B cell (primary cell): ENCODE measurements at places on chromosomes 7 and 10. TPM values are rescaled to one million over a fixed set of nuclear protein-coding genes. Genes with fewer than 3 reads are reported as not detected.

DNA sequence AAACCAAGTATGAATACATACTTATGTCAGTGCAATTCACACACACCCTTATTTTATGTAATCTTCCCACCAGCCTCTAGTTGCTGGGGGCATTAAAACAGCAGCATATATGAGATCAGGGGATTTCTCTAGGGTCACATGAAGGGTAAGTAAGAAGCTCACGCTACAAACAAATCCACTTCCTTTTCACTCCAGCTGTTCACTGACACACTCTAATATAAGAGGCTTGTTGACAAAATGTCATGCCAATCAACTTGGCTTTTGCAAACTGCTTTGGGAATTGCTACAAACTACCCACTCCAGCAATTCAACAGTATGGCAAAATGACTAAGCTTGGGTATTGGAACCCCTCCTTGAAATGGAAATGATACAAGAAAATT is 10.3 kb downstream of the FAM3C start:
- no peaks in the 10 kb centered on the region for H3K27me3 ChIP-seq
- DNase-seq, result peak; percentile 89
- H3K27ac ChIP-seq, result peak overlapping the region; percentile 99
- no peak overlapping the region for H3K4me3 ChIP-seq
- peaks cover 89% of the 10 kb centered on the region for H3K4me1 ChIP-seq

DNA sequence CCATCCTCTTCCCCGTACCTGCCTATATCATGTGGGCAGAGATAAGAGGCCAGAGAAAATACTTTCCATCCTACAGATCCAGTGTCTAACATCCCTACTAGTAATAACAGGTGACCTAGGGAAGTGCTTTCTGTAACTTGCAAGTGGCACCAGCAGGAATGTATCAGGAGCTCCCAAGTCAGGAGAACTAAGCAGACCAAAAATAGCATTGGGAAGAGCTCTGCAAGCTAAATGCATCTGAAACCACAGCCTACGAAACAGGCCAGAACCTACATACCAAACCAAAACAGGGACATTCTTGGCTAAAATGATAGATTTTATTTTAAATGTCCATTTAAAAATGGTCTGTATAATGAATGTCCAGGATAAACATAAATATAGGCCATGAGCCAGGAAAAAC is 680.8 kb downstream of the PHTF2 start:
- H3K4me3 ChIP-seq, result no peak overlapping the region
- no peaks in the 10 kb centered on the region for H3K36me3 ChIP-seq
- DNase-seq, result no peak
- H3K27ac ChIP-seq, result no peak overlapping the region
- H3K4me1 ChIP-seq, result no peaks in the 10 kb centered on the region

DNA sequence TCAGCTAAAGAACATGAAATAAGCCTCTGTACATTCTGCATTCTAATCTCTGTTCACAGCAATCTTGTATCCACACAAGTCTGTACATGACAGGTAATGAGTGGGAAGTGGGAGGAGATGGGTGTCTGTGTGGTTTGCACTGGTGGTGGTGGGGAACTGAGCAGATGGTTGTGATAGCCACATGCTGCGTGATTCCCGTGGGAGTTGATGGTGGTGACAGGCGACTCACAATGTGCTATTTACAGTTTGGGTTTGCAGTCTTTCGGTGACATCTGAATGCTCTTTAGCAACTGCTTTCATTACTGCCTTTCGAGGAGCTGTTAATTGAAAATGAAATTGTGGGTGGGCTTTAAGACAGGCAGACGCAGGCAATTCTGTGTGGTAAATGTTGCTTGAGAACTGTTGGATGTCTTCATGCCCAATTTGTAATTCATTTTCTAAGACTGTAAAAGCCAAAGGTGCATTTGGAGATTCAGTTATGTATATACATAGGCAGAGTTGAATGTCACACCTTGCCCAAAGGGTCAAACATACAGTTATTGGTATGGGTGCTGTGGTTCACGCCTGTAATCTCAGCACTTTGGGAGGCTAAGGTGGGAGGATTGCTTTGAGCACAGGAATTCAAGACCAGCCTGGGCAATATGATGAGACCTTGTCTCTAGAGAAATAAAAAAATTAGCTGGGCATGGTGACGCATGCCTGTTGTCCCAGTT is 308.2 kb downstream of the AUTS2 start:
- H3K4me3 ChIP-seq, result no peak overlapping the region
- H3K4me1 ChIP-seq, result peaks cover 32% of the 10 kb centered on the region
- peak overlapping the region; percentile 11 for H3K27ac ChIP-seq

DNA sequence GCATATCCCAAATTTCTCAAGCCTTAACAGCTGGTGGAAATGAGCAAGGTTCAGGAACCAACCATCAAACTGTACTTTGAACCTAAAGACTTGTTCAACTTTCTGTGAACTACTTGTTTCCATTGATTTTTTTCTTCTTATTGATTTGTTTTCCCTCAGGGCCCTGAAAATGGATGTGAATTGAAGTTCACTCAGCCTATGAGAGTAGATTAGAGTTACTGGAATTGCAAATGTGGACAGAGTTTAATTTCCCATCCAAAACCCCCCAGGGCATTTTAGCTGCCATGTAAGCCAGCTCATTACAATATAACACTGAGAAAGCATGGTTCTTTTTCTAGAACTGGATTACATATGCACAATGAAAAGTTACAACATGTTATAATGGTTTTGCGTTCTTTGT is 1105.7 kb downstream of the REEP3 start:
- H3K27ac ChIP-seq, result no peak overlapping the region
- H3K36me3 ChIP-seq, result no peaks in the 10 kb centered on the region
- no peaks in the 10 kb centered on the region for H3K27me3 ChIP-seq
- H3K4me1 ChIP-seq, result no peaks in the 10 kb centered on the region

GRCh38 chr7:38107486-38107893 is 70.6 kb upstream of the STARD3NL start:
- H3K36me3 ChIP-seq, result no peaks in the 10 kb centered on the region
- no peaks in the 10 kb centered on the region for H3K4me1 ChIP-seq
- no peak overlapping the region for H3K4me3 ChIP-seq
- peak; percentile 69 for DNase-seq

DNA sequence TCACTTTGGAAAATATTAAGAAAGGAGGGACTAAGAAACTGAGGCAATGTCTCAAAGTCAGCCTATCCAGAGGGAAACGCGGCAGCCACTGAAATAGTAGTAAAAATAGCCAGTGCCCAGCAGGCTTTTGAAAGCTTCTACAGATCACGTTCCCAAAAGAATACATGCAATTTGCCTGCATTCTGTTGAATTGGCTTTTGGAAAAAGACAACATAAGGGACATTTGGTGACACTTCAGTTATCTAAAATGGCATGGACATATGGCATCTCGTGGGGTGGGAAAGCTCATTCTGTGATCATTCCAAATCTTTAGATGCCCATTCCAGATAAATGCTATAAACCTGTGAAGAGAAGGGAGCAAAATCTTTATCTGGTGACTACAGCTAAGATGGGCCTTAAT is 82.8 kb upstream of the PDE1C start:
- no peak overlapping the region for H3K4me3 ChIP-seq
- H3K36me3 ChIP-seq, result no peaks in the 10 kb centered on the region
- H3K27me3 ChIP-seq, result no peaks in the 10 kb centered on the region

DNA sequence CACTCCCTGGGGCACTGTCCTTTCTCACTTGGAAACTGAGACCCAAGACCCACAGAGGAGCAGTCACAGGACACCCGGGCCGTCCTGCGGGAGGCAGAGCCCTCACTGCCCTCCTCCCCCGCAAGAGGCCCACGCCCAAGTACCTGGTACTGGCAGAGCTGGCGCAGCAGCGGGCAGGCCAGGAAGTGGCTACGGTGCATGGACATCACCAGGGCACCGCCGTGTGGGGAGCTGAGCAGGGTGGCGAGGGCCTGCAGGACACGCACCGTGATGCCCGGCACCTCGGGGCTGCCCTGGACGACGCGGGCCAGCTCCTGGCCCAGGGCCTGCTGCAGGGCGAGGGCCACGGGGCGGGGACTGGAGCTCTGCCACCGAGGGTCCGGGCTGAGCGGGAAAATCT is 20.0 kb upstream of the MICALL2 start:
- H3K4me1 ChIP-seq, result no peaks in the 10 kb centered on the region
- no peaks in the 10 kb centered on the region for H3K27me3 ChIP-seq
- no peaks in the 10 kb centered on the region for H3K36me3 ChIP-seq
- no peak for DNase-seq
- H3K4me3 ChIP-seq, result no peak overlapping the region
- H3K27ac ChIP-seq, result no peak overlapping the region

- H3K27me3 ChIP-seq, result no peaks in the 10 kb centered on the region
- no peak for DNase-seq
- H3K4me3 ChIP-seq, result no peak overlapping the region
- H3K4me1 ChIP-seq, result peaks cover under 1% of the 10 kb centered on the region
- H3K27ac ChIP-seq, result no peak overlapping the region
These were observed 17.2 kb downstream of the ZNF783 start for GRCh38 chr7:149279111-149279743.

- H3K4me1 ChIP-seq, result peaks cover 21% of the 10 kb centered on the region
- H3K27ac ChIP-seq, result no peak overlapping the region
- peak overlapping the region; percentile 16 for H3K4me3 ChIP-seq
- no peaks in the 10 kb centered on the region for H3K27me3 ChIP-seq
- no peaks in the 10 kb centered on the region for H3K36me3 ChIP-seq
These were observed 104.9 kb downstream of the CDK14 start for GRCh38 chr7:90701021-90701420.

DNA sequence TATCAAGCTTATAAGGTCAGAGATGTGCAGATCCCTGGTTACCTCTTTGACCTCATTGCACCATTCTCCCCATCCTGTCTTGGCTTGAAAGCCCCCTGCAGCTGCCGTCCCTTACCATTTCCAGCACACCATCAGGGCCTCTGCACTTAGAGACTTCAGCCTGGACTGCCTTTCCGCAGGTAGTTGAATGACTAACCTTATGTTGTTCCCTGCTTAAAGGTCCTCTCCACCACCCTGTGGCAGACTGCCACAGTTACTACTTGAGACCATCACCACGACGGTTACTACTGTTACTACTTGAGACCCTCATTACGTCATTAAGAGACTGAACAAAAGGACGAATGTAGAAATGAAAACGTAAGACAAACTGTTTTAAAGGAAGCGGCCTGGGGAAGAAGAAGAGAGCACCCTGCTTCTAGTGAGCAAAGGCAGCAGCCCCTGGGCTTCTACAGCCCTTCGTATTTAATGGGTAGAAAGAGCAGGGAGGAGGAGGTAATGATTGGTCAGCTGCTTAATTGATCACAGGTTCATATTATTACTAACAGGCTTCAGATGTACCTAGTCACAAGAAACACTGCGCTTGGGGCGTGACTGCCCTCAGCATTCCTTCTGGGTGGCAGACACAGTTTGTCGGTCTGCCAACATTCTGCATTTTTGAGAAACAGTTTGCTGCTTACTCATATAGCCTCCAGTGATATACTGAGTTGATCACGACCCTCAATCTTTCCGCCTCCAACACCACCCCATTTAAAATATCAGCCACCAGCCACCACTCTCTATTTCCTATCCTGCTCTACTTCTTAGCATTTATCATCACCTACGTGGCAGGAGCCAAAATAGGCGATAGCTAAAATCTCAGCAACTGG is 74.1 kb upstream of the PARD3 start:
- no peak for DNase-seq
- no peak overlapping the region for H3K27ac ChIP-seq
- no peaks in the 10 kb centered on the region for H3K27me3 ChIP-seq
- no peak overlapping the region for H3K4me3 ChIP-seq
- H3K4me1 ChIP-seq, result no peaks in the 10 kb centered on the region

- no peak for DNase-seq
- peak overlapping the region; percentile 20 for H3K4me3 ChIP-seq
- H3K27me3 ChIP-seq, result no peaks in the 10 kb centered on the region
- no peaks in the 10 kb centered on the region for H3K4me1 ChIP-seq
- H3K36me3 ChIP-seq, result no peaks in the 10 kb centered on the region
- H3K27ac ChIP-seq, result no peak overlapping the region
These were observed 177.9 kb upstream of the PLXDC2 start for GRCh38 chr10:19638182-19638895.

GRCh38 chr10:47252093-47252780 is 47.8 kb upstream of the GDF10 start:
- H3K27me3 ChIP-seq, result no peaks in the 10 kb centered on the region
- H3K4me3 ChIP-seq, result no peak overlapping the region
- no peaks in the 10 kb centered on the region for H3K36me3 ChIP-seq

DNA sequence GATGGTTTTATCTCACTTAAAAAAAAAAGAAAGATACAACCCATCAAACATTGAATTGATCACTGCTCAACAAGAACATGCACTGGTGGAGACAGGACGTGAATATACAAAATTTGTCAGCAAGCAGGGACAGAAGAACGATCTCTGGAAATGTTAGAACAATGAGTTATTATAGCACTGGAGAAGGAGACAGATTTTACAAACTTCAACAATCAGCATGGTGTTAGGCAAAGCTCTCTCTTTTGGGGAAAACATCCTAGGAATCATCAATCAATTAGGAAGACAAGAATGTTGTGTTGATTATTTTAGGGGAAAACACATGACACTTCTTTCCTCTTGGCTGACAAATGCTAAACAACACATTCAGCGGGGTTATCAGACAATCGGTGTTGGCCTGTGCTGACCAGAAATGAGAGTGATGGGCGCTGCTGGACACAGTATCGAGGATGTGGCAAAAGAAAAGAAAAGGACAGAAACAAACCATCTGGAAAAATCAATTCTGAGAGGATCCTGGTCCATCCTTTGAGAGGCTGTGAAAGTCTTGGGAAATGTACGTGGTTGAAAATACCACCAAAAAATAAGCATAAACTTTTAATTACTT is 103.9 kb downstream of the RAPGEF5 start:
- H3K4me3 ChIP-seq, result no peak overlapping the region
- H3K4me1 ChIP-seq, result no peaks in the 10 kb centered on the region
- no peaks in the 10 kb centered on the region for H3K36me3 ChIP-seq
- no peak for DNase-seq
- no peak overlapping the region for H3K27ac ChIP-seq
- H3K27me3 ChIP-seq, result no peaks in the 10 kb centered on the region

- H3K4me3 ChIP-seq, result no peak overlapping the region
- H3K27ac ChIP-seq, result no peak overlapping the region
- no peaks in the 10 kb centered on the region for H3K27me3 ChIP-seq
- H3K4me1 ChIP-seq, result no peaks in the 10 kb centered on the region
- DNase-seq, result no peak
These were observed 77.2 kb downstream of the DNAH11 start for GRCh38 chr7:21620054-21620453.

The GIMAP4 gene
- 0.27 and 0.85 TPM in 2 replicates for total RNA-seq

The DENND11 gene
- total RNA-seq, result 79.5 and 85.9 TPM in 2 replicates

The SPDYE16 gene
- total RNA-seq, result 0.53 and 0.69 TPM in 2 replicates

The GPR85 gene
- not detected in 2 replicates for total RNA-seq

The CLDN15 gene
- total RNA-seq, result 27.2 and 31.1 TPM in 2 replicates

The ZNHIT1 gene
- 37.3 and 38.4 TPM in 2 replicates for total RNA-seq

The BEND7 gene
- 0.41 TPM in 1 of 2 replicates, not detected in the other for total RNA-seq

The POLD2 gene
- 86.7 and 91.0 TPM in 2 replicates for total RNA-seq

The TLL2 gene
- total RNA-seq, result 0.47 and 0.51 TPM in 2 replicates

The EBF3 gene
- total RNA-seq, result 0.07 TPM in 1 of 2 replicates, not detected in the other

The CDNF gene
- 1.4 and 1.6 TPM in 2 replicates for total RNA-seq

The GRM3 gene
- not detected in 2 replicates for total RNA-seq

The PNLIPRP3 gene
- not detected in 2 replicates for total RNA-seq
